ENCODE measurements at places on chromosomes 12 and 14.
A peak's percentile ranks its signal among the peaks of the same experiment; 100 is the strongest.

DNA sequence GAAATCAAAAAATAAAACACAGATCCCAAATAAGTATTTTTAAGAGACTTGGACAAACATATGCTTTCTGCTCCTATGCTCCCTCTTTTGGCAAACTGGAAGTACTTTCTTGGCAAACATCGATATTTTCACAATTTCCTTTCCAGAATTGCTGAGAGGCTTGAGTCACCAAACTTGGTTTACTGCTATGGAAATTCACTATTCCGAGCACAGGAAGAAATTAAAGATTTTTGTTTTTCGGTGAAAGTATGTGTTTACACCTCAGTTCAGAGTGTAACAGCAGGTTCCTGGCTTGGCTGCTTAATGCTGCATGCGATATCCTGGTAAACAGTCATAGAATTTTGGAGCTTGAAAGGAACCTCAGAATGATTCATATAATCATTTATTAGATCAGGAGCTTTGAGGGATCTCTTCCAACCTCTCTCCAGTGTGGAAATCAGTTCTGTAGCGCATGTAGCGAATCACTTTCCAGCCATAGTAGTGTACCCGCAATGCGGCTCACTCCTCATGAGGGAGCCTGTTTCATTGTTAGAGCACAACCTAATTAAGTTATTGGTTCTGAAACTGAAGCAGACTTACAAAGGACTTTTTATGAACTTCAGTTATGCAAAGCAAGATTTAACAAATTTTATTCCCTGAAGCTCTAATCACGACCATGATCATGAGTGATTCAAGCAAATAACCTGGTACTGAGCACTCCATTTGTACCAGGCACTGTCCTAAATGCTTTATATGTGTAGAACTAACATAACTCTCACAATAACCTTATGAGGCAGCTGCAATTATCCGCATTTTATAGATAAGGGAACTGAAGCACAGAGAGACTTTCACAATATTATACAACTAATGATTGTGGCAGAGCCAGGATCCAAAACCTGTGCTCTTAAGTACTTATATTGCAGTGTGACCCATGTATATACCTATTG is 56.4 kb upstream of the ATP2A2 start:
- peak; percentile 31 for DNase-seq

DNA sequence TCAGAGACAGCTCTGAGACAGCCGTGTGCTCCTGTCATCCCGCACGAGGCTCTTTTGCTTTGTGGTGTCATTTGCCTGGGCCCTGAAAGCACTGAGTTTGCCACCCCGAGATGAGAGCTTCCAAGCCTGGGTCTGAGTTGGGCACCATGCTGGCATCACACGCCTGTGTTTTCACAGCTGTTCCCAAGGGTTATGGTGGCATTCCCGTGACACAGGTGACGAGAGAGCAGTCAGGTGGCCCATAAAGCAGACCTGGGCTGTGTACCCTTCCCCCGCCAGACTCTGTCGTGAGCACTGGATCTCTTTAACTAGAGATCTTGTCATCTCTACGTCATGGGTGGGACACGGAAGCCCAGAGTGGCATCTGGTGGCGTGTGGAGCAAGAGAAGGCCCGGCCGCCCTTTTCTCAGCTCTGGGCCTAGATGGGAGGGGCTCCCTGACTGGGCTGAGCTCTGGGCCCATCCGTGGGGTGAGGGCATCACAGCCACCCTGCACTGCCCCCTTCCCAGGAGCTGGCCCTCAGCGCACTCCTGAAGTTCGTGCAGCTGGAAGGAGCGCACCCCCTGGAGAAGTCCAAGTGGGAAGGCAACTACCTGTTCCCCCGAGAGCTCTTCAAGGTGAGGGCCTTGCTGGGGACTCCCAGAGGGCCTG is 2.6 kb downstream of the NOC4L start:
- DNase-seq, result no peak

- DNase-seq, result no peak
Observed at GRCh38 chr14:29629839-29630238, 297.8 kb downstream of the PRKD1 start.

- no peak for DNase-seq
Observed at GRCh38 chr12:57110104-57111030, 795 bp downstream of the STAT6 start.

GRCh38 chr14:59123975-59124374 is 64.5 kb upstream of the DAAM1 start:
- peak; percentile 78 for DNase-seq

DNA sequence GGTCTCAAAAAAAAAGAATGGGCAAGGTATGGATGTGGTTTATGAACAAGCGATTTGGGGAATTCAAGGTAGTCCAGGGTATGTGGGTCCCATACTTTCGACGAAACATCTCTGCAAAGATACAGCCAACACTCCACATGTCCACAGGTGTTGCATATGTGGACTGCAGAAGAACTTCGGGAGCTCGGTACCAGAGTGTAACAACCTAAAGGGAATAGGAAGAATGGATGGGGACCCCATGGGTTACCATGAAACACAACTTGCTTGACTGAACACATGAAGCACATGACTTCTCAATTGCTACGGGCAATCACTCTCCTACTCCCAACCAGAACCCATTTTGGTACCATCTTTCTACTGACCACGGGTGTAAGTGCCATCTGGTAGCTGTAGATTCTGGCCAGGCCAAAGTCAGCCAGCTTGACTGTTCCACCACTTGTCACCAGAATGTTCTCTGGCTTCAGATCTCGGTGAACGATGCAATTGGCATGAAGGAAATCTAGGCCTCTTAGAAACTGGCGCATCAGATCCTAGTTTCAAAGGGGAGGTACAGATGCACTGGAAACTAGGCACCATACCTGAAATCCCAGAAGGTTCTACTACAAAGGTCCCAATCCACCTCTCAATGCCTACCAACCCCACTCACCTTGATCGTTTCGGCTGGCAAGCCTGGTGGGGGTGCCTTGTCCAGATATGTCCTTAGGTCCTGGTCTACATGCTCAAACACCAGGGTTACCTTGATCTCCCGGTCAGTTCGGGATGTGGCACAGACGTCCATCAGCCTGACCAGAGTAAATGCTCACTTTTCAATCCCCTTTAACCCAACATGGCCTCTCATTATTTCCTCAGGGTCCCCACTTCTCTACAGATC is 1.3 kb downstream of the CDK4 start:
- DNase-seq, result no peak

DNA sequence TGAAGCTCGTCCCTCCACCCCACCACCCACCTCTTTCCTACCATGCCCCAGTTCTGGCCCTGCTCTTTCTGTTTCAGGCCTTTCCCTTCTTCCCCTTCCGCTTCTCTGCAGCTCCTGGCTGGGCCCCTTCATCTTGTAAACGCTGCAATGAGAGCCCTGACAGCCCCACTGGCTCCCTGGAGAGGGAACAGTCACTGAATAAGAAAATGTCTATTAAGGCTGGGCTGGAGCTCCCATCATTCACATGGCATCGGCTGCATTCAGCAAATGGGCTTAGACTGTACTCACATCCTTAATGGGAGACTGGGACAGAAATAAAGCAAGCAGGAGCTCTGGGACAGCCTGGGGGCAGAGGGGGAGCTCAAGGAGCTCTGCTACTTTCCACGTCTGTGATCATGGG is 45.2 kb upstream of the TUNAR start:
- DNase-seq, result no peak
